Renal pelvis (tissue), 12 donors: ENCODE measurements at places on chromosomes 12 and 14. TPM values are rescaled to one million over a fixed set of nuclear protein-coding genes. Genes with fewer than 3 reads are reported as not detected.

- DNase-seq: no peak
Observed at GRCh38 chr14:50932156-50932555, 12.1 kb downstream of the PYGL start.

GRCh38 chr12:22272335-22273151 lies 62.0 kb downstream of the ST8SIA1 start:
- DNase-seq: no peak

- DNase-seq: no peak
Observed at GRCh38 chr14:30553311-30553989, 5.5 kb upstream of the G2E3 start.

DNA sequence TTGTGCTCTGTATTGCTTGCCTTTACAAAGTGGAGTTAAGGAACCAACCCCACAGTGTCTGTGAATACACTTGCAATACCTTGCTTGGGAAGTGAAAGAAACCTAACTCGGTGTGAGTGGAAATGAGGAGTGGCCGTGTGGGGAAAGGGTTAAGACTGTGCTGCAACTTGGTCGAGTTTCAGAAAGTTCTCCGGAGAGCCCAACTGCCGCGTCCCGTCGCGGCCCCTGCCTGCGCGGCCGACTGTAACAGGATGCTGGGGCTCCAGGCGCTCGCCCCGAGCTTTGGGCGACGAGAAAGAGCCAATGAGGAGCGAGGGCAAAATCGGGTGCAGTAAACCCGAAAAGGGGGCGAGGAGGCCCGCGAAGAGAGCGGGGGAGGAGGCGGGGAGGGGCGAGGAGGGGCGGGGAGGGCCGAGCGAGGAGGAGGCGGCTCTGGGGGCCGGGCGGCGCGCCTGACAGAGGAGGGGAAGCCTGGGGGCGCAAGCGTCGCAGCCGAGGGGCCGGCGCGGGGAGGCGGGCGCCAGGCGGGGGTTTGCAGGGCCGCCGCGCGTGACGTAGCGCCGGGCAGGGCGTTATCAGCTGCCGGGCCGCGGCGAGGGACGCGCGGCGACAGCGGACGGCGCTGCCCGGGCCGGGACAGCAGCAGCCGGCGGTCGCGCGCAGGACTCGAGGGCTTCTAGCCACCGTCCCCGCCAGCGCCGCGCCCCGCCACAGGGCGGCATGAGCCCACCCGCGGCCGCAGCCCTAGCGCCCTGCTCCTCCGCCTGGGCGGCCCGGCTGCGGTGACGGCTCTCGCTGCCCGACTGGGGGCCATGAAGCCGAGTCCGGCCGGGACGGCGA lies at the start of gene DACT1:
DACT1 (plus strand) TSS at position 572 of the 840 bp plus-strand sequence; CDS start at position 813, 241 bp downstream.
- DNase-seq: peak; percentile 83

- DNase-seq: no peak
Observed at GRCh38 chr14:57245941-57246340, 22.8 kb downstream of the EXOC5 start.

DNA sequence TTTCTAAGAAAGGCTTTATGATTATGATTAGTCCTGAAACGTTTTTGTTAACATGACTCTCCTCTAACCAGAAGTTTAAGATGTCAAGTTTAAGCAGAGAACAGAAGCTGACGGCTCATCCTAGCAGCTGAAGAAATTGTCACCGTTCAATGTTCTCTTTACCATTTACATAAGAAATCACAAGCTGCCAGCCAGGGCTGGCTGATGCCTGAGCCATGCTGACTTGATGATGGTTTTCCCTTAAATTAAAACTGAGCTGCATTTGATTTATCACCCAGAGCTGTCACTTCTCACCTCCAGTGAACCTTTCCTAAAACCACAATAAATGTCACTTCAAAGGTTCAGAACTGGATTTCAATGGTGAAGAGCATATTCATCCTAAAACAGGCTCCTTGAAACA lies 153.6 kb downstream of the KTN1 start:
- no peak for DNase-seq

DNA sequence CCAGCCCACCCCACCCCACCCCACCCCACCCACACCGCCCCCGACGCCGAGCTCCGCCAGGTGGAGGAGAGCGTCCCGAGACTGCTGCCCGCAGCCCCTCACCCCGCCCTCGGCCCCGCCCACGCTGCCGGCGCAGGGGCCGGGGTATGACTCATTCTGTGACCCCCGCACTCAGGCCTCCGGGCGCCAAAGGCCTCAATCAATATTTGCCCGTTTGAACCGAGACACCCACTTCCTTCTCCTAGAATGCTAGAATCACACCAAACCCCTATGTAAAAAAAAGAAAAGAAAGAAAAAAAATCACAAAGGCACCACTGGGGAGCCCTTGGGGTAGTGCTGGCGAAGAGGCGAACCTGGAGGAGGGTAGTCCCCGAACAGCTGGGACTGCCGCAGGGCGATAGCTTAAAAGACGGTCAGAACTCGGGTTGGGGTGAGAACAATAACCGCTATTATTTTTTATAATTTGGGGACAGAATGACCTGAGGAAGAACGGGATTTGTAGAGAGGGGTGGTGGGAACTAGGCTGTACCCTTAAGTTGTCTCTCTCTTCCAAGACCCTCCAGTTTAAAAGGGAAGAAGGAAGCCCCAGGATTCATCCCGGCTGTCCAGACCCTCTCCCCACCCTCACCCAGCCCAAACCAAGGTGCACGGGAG lies 894 bp downstream of the KRT8 start:
- no peak for DNase-seq

DNA sequence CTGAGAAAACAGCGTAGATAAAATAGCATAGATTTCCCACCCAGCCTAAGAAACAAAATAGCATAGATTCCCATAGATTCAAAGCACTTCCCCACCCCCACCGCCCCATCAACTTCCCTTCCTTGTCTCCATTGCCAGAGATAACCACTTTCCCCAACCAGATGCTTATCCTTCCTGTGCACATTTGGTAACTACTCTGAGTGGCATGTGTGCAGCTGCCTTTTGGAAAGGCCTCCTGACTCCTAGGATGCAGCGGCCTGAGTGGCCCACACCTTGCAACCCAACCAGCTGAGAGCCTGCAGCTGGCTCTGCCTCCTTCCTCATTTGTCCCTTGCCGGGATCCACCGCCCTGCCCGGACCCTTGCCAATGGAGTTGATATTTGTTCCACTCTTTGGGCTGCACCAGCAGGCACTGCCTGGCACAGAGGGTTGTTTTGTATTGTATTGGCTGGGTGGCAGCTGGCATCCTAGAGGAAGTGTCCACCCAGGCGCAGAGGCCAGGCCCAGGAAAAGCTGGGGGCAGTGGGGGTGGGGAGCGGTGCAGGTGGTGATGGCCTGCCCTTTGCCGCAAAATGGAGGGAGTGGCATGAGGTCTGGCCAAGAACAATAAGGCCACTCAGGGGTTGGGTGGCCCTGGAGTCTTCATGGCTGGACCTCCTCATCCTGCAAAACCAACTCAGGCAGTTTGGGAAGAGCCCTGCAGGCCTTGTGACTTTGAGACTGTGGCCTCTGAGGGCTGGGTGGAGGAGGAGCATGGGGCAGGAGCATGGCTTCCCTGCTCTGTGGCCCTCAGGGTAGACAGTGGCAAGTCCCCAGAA lies 4.9 kb downstream of the SLC48A1 start:
- DNase-seq: no peak

GRCh38 chr14:61696753-61697318 lies 1.5 kb downstream of the HIF1A start:
- DNase-seq: no peak

DNA sequence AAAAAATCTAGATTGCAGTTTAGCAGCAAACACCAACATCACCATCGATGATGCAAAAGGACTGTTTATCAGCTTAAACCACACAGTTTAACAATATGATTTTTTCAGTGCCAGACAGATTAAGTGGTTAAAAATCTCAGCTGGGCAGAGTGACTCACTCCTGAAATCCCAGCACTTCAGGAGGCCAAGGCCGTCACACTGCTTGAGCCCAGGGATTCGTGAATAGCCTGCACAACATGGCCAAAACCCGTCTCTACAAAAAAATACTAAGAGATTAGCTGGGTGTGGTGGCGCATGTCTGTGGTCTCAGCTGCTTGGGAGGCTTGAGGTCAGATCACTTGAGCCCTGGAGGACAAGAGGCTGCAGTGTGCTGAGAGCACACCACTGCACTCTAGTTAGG lies 8.9 kb downstream of the RSRC2 start:
- no peak for DNase-seq

DNA sequence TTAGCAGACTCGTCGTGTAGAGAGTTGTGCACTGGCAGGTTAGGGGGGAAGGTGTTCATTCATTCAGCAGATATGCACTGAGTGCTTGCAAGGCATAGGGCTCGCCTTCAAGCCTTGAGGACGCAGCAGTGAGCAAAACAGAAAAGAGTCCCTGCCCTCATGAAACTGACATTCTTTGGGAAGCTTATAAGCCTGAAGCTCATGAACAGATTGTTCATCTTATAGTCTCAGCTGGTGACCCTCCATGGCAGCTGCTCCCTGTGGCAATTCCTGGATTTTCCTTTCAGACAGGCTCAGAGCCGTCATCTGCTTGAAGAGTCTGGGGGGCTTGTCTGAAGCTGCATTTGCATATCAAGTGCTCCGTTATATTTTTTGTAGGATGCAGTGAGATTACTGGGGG lies 148.4 kb downstream of the PRKCH start:
- DNase-seq: no peak

GRCh38 chr12:3133405-3133783 lies 56.2 kb downstream of the TSPAN9 start:
- DNase-seq: no peak

DNA sequence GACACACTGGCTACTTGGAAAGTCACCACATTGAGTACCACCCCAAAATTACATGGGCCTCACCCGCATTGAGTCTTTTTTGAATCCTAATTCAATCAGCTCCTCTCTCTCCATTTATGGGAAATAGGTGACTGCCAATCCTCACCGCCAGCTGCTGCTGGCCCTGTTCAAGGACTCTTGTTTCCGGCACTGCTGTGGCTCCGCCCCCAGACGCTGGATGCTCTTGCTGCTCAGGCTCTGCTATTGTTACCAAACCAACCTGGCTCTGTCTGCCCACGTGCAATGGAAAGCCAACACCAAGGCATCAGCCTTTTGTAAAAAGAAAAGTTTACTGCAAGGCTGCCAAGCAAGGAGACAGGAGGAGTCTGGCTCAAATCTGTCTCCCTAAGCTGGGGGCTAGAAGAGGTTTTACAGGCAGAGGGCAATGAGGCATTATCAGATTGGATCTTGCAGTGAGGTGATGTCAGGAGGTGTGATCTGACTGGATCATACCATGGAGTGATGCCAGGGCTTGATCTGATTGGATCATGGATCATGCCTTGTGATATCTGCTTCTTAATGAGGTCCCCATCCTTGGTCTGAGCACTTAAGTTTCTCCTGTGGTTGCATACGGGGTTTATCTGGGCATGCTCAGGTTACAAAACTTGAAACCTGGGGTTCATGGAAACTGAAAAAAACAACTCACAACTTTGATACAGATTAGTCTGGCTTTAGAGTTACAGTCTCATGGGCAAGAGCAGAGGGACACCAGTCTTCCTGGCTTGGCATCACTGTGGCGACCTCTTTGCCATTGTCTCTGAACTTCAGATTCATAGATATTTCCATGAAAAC lies 117.1 kb upstream of the SLC35F4 start:
- DNase-seq: peak; percentile 28

DNA sequence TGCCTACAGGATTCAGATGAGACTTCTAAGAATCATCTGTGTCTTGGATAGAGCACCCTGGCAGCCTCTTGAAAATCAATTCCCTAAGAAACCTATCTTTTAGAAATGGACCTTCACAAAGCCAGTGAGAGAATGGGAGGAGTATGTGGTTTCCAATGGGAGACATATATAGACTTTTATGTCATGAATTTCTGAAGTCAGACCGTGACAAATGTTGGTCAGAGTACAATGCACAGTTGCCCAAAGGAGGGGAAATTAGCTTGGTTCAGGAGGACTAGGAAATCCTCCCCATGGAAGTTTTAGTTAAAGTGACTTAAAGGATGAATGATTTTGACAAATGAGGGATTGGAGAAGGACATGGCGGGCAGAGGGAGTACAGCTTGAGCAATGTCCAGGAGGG lies 194.4 kb downstream of the DAD1 start:
- DNase-seq: no peak

DNA sequence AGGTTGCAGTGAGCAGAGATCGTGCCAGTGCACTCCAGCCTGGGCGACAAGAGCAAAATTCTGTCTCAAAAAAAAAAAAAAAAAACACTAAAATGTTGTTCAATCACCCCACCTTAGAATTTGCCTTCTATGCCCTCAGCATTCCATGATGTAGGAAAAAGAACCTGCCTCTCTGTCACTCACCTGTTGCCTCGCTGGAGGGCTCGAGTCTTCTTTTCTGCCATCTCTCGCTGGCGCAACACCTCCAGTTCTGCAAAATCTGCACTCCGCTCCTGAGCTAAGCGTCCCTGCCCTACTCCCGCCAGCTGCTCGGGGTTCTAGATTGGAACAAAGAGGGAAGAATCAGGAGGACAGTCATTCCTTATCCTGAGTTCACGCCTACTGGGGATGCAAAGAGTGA lies 17.9 kb downstream of the TIMELESS start:
- no peak for DNase-seq

- no peak for DNase-seq
Observed at GRCh38 chr14:100629098-100629497, 41.9 kb upstream of the BEGAIN start.

The OR4L1 gene
- polyA plus RNA-seq: not detected

The MUCL1 gene
- polyA plus RNA-seq: not detected

The SIX1 gene
- 6.3 TPM for polyA plus RNA-seq

The RNASE7 gene
- 1.3 TPM for polyA plus RNA-seq

The LGR5 gene
- polyA plus RNA-seq: 17.2 TPM

The ZNF891 gene
- 7.8 TPM for polyA plus RNA-seq

The CLEC9A gene
- polyA plus RNA-seq: 0.31 TPM

The C12orf54 gene
- polyA plus RNA-seq: 0.56 TPM

The MYO1H gene
- 1.5 TPM for polyA plus RNA-seq
